ENCODE measurements at places on chromosomes 13 and 19.

DNA sequence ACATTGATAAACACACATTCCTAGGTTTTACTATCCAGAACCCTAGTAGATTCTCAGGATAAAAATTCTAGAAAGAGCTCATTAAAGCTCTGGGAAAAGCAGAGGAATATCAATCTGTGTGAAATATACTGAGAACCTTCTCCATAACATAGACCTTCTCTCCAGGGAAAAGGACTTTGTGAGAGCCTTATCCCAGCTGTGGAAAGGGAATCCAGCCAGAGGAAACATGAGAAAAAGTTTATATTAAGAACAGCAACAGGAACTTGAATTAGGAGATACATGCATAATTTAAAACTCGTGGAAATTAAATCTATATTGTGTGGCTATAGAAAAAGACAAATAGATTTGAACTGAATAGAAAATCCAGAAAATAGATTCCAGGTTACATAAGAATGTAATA, 1639.9 kb downstream of the EFNB2 start:
- DNase-seq = no peak

- DNase-seq = no peak
These were observed 18.6 kb downstream of the DEDD2 start for GRCh38 chr19:42198676-42199439.

DNA sequence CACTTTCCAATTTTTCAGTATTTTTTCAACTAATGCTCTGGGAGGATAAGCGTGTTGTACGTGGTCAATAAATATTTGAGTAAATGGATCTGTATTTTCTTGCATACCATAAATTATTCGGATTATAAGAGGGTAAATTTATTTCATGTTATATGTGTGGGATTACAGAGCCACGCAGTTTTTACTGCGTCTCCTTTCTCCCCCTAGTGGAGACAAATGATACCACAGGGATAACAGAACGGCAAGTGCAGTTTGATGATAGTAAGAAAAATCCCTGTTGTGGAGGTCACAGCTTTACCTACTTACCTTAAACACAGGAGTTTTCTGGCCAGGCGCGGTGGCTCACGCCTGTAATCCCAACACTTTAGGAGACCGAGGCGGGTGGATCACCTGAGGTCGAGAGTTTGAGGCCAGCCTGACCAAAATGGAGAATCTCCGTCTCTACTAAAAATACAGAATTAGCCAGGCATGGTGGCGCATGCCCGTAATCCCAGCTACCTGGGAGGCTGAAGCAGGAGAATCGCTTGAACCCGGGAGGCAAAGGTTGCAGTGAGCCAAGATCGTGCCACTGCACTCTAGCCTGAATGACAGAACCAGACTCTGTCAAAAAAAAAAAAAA, 16.8 kb downstream of the MBD3L2B start:
- DNase-seq = no peak

- DNase-seq = no peak
These were observed 12.9 kb upstream of the CCNE1 start for GRCh38 chr19:29798774-29799497.

DNA sequence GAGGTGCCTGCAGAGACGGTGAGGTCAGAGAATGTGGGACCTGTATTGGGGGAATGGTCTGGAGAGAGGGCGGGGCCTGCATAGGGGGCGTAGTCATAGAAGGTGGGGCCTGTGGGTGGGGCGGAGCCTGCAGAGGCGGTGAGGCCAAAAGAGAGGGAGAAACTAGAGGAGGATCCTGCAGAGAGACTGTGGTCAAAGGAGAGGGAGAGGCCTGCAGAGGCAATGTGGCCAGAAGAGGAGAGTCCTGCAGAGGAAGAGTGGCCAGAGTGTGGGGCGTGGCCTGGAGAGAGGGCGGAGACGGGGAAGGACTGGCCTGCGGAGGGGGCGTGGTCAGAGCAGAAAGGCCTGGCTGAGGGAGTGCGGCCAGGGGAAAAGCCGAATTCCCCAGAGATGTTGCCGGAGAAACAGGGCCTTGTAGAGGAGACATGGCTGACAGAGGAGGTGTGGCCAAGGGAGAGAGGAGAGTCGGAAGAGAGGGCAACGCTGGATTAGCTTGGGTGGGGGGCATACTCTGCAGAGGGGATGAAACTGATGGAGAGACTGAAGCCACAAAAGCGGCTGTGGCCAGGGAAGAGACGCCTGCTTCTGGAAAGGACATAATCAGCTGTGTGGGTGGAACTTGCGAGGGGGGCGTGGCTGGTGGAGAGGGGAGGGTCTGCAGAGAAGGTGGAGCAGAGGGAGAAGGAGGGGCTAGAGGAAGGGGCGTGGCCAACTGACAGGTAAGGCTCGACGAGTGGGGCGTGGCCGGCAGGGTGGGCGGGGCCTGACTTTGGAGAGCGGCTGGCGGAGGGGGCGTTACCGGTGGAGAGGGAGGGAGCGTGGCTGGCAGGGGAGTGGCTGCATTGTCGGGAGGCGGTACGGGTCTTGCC, 2.5 kb downstream of the PRR36 start:
- DNase-seq = peak; percentile 59

- DNase-seq = no peak
These were observed 4.3 kb downstream of the PTOV1 start for GRCh38 chr19:49855277-49855675.

- DNase-seq = no peak
These were observed 19.8 kb upstream of the POU2F2 start for GRCh38 chr19:42151782-42152684.
